CD8-positive, alpha-beta memory T cell (primary cell): ENCODE measurements at places on chromosomes 3 and 15.
A peak's percentile ranks its signal among the peaks of the same experiment; 100 is the strongest.

DNA sequence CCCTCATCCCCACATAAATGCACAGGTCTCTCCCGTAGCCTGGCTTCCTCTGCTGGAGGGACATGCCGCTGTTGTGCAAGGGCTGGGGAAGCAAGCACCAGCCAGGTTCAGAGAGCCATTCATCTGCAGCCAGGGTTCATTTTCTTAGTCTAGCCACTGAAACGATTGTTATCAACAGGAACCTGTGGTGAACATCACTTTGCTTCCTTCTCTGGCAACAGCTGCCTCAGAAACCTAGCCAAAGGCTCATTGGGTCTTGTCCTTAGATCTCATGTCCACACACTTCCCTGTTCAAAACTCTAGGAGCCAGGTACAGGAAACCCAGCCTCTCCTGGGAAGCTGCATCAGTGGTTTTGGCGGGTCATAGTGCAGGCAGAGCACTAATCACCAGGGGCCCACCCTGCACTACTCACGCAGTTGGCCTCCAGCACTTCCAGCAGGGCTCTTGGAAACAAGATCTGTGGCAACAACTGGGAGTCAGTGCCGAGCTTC lies 47.0 kb downstream of the OXNAD1 start:
- peak; percentile 55 for DNase-seq

GRCh38 chr3:46883054-46883829 lies 5.7 kb downstream of the PTH1R start:
- no peak for DNase-seq

- no peak for DNase-seq
Measured at GRCh38 chr3:55454611-55455010, 32.5 kb downstream of the WNT5A start.

GRCh38 chr3:72287956-72288355 lies 503.0 kb upstream of the PROK2 start:
- DNase-seq = no peak

DNA sequence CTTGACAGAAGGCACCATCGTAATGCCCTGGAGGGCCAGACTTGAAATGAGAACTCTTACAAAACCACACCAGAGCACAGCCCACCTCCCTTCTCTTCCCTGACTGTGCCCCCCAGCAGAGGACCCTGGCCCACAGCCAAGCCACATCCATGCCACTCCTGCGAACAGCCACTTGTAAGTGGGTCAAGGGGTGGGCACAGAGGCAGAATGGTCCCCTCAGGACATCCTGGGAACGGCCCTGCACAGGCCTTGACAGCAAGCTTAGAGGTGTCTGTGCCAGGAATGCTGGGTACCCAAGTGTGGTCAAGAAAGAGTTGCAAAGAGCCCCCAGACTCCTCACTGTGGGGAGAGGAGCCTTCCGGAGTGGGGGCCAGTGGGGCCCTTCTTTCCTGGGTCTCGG lies 33.3 kb downstream of the HCN4 start:
- DNase-seq = no peak

DNA sequence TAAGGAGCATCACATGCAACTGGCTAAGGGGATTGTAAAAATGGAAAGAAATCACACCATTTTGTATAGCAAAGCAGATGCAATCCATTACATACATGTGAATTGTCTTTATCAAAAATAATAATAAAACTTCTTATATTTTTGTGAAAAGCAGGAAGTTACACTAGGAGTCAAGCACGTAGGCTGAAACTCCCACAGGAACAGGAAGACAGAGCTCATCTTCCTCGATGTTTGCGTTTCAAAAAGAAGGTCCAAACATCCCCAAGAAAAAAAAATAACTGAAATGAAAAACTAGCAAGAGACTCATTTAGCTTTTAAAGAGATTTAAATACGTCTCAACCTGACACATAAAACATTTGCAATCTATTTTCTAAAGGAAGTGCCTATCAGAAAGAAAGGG lies 106.6 kb downstream of the TGFBR2 start:
- DNase-seq = no peak

DNA sequence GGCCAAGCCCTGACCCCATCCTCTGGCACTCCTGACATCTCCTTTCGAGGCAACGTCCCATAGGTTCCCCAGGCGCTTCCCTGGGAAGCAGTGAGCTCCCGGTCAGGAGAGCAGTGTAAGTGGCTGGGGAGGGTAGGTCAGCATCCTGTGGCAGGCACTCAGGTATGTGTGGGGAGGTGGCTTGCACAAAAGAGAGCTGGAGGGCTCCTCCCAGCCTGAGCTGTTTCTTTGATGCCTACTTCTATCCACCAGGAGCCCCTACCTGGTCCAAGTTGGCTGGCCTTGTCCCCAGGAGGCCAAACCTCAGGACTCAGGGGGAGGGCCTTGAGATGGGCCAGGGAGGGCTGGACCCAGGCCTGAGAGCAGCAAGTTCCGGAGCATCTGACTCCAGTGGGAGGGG lies 31.7 kb upstream of the LINGO1 start:
- DNase-seq = no peak

DNA sequence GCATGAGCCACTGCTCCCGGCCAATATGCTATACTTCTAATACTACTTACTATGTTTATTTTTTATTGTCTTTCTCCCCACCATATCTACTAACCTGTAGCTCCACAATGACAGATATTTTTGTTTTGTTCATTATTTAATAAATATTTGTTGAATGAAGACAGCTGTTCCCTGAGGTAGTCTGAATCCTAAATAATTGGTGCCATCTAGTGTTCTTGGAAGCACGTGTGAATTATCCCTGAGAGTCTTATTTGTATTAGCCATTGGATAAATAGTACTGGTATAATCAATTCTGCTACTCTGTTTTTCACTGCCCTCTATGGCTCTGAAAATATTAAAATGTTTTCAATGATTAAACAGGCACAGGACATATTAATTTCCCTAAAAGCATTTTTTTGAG lies 5.6 kb upstream of the APPL1 start:
- no peak for DNase-seq

DNA sequence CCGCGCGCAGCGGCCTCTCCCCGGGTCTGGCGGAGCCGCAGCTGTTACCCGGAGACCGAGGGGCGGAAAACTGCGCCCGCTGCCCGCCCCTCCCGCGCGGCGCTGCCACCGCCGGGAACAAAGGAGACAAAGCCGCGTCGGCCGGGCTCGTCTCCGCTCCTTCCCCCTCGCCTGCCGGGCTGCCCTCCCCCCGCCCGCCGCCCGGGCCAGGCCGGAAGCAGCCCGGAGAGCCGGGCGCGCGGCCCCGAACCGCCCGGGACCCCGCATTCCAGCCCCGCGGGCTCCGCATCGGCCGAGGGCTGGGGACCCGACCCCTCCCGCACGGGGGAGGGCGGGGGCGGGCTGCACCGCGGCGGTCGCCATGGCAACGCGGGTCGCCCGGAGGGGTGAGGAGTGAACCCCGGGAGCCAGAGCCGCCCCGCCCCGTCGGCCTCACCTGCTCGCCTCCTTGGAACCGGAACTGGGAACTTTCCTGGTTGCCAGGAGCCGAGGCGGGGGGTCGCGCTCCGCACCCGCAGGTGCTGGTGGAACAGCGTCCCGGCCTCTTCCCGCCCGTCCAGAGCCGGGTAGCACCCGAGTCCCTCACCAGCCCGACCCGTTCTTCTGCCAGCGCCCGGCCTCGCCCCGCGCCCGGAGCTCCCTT lies 448 bp downstream of the PLXNB1 start:
- DNase-seq = peak; percentile 80

DNA sequence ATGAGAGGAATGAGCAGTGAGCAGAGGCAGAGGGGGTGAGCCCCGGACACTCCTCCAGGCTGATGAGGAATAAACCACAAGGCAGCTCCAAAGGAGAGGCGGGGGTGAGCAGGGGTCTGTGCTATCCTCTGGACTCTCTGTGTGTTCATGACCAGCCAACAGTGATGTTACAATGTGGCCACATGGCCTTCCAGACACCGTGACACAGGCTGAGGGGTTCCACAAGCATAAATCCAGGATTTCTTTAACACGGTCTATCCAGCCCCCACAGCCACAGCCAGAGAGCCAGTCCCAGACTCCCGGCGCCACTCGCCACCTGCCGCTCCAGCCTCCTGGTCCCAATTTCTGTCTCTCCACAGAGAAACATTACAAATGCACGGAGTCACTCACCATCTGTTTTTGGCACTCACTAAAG lies 24.4 kb downstream of the XXYLT1 start:
- DNase-seq = no peak

DNA sequence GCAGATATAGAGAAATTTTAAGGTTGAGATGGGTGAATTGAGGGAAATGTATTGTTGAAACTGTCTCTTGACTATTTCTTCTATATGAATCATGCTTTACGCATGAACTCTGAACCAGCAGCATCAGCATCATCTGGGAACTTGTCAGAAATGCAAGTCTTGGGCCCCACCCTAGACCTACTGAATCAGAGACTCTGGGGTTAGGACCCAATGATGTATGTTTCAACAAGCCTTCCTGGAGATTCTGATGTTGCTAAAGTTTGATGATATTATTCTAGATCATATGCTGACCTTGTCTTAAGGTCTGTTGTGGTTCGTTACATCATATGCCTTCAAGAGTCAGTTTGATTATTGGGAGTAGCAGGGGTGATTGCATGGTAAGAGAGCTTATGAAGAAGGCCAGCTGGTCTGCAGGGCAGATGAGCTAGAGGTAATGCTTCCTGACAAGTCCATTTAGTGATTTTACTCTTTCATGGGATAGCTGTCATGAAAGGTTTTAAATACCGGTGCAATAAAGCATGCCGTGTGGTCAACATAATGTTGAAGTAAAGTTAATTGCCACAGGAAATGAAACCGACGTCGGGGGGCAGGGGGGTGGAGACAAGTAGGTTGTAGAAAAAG lies 152.4 kb upstream of the MRPL3 start:
- no peak for DNase-seq

DNA sequence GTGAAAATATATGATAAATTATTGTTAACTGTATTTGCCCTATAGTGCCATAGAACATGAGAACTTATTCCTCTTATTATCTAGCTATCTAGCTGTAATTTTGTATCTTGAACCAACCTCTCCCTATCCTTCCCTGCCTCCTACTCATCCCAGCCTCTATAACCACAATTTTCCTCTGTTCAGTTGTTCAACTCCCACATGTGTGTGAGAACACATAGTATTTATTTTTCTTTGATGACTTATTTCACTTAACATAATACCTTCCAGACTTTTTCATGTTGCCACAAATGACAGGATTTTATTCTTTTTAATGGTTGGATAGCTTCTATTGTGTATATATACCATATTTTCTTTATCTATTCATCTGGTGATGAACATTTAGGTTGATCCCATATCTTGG lies 85.4 kb upstream of the SUCLG2 start:
- DNase-seq = no peak

GRCh38 chr3:162029736-162030135 lies 533.1 kb downstream of the OTOL1 start:
- no peak for DNase-seq

DNA sequence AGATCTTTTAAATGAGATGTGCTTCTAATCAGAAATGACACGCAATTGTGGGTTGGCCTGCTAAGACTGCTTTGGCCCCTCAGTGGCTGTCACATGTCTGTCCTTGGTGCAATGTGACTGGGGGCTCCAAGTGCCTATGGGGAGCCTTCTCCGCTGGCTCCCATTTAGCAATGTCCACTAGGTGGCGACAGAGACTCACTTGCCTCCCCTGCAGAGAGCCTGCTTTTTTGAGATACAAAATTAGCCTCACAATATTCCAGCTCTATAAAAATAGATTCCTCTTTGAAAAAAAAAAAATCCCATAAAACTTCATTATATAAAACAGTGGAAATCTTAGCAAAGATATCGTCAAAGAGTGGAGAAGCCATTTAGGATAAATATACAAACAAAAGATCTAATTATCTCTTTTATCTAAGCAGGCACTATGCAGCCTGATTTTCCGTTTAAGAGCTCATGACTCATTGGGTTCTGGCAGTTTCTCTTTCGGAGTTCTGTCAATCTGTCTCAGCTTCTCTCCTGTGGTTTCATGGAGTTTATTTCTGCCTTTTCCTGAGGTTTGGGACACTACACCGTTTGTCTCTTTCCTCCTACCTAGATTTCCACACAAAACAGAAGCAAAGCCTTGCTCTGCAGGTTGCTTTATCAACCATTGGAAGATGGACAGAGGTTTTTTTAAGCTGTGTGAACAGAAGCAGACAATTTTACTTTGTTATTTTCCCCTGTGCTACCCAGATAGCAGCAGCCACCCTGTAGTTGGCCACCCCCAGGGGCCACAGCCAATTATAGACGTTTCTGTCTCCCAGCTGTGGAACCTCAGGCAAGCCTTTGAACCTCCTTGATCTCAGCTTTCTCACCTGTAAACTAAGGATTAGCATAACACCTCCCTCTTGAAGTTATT lies 68.4 kb upstream of the TNFAIP8L3 start:
- DNase-seq = peak; percentile 19

DNA sequence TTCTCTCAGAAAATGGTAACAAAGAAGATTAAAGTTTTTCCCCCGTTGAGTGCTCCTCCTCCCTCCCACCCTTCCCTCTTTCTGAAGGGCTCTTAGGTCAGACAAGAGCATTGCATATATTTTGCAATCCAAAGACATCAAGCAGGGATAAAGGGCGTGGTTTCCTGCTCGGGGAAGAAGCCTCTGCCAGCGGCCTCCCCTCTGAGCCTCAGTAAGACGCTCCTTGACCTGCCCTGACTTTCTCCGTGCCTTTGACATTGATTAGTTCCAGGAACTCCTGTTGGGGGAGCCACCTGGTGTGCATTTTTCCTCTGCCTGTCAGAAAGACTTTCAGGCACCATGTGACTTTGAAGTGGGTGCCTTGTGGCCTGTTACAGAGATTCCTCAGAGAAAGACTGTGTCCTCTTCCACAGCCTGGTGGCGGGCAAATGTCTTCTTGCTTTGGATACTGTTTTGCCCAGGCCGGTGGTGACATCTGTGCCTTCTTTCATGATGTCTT lies 87.2 kb upstream of the TBL1XR1 start:
- no peak for DNase-seq

- DNase-seq = no peak
Measured at GRCh38 chr3:141456301-141456625, 30.6 kb upstream of the RASA2 start.

DNA sequence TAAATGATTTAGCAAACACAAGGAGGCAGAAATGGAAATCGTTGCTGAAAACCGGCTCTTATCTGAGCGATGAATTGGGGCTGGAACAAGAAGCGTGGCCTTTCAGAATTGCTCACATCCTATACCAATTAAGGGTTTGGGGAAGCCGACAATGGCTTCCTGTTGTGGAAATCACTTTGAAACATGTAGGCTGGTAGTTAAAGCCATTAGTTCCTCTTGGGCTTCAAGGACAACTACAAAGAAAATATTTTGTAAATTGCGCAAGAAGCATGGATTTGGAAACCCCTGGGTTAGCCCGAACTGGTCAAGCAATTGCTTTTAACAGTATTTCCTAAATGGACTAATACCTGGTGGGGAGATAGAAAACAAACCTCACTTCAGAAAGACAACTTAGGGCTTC lies 182.4 kb downstream of the ADAMTS9 start:
- no peak for DNase-seq

- DNase-seq = no peak
Measured at GRCh38 chr15:65344914-65345275, 32.9 kb downstream of the IGDCC3 start.

GRCh38 chr15:100373942-100374341 lies 32.2 kb upstream of the ADAMTS17 start:
- no peak for DNase-seq

GRCh38 chr15:93985176-93985575 lies 246.2 kb upstream of the MCTP2 start:
- no peak for DNase-seq

- DNase-seq = no peak
Measured at GRCh38 chr3:42572278-42572677, 9.5 kb downstream of the SEC22C start.

GRCh38 chr15:74270854-74271520 lies 34.9 kb downstream of the CCDC33 start:
- no peak for DNase-seq

- no peak for DNase-seq
Measured at GRCh38 chr3:46626039-46626438, 13.7 kb downstream of the FAM240A start.
